ENCODE measurements at places on chromosomes 1 and 21.

DNA sequence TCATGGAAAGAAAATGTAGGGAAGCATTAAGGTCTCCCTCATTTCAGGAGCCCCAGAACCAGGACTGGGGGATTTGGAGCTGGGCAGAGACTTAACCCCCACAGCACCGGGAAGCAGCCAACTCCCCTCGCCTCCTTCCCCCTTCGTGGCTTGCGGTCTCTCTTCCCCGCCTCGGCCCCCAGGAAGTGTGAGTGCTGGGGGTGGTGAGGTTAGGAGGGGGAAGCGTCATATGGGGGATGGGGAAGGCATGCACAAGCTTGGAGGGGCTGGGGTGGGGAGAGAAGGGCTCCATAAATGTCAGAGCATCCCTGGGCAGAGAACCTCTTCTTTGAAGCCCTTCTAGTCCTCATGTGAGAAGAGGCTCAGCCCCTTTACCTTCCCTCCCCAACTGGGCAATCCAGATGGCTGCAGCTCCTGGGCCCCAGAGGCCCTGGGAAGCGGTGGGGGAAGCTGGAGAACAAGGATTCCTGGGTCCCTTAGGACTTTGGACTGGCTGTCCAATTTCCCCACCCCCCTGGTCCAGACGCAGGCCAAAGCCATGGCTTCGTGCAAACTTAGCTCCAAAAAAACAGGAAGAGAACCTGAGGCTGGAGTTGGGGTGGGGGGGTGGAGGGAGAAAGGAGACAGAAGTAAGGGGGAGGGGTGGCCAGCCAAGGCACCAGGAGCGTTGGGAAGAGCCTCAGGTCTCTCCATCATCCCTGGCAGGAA lies 7.8 kb downstream of the ZBTB7B start:
- DNase-seq = no peak

- no peak for DNase-seq
Measured at GRCh38 chr1:113918243-113918642, 10.9 kb upstream of the HIPK1 start.

GRCh38 chr1:15272009-15272781 lies 25.2 kb downstream of the FHAD1 start:
- peak; percentile 78 for DNase-seq

- DNase-seq = no peak
Measured at GRCh38 chr1:78441921-78442320, 48.9 kb upstream of the PTGFR start.

DNA sequence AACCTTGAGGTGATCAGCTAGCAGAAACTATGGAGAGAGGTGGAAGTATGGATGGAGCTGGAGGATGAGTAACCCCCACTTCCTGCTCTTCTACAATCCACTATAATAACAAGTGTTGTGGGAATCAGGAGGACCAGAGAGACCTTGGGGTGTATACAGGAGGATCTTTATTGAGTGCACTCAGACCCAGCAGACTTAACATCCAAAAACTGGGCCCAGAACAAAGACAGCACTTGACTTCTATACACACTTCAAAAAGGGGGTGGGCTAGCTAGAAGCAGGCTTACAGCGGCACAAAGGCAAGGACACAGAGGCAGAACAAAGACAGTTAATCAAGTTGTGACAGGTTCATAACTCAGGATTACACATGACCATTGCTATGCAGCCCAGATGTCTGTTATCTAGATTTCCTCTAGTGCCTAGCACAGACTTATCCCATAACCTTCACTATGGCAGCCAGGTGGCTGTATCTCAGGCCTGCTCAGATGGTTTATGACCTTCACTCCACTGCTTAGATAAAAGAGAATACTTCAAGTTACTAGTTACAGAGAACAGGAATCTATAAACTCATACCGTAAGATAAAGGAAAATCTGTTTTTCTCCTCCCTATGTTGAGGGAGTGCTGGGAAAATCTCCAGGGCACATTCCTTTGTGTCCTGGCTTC lies 36.1 kb upstream of the PADI2 start:
- no peak for DNase-seq

GRCh38 chr1:172176206-172176605 lies 244.3 kb upstream of the C1orf105 start:
- DNase-seq = no peak

GRCh38 chr1:31814041-31814511 lies 1.7 kb downstream of the SPOCD1 start:
- no peak for DNase-seq

- DNase-seq = no peak
Measured at GRCh38 chr1:170676628-170677027, 12.7 kb downstream of the PRRX1 start.

Measured in NCI-H1092 (cell line).